ENCODE measurements at places on chromosomes 7 and 10.

DNA sequence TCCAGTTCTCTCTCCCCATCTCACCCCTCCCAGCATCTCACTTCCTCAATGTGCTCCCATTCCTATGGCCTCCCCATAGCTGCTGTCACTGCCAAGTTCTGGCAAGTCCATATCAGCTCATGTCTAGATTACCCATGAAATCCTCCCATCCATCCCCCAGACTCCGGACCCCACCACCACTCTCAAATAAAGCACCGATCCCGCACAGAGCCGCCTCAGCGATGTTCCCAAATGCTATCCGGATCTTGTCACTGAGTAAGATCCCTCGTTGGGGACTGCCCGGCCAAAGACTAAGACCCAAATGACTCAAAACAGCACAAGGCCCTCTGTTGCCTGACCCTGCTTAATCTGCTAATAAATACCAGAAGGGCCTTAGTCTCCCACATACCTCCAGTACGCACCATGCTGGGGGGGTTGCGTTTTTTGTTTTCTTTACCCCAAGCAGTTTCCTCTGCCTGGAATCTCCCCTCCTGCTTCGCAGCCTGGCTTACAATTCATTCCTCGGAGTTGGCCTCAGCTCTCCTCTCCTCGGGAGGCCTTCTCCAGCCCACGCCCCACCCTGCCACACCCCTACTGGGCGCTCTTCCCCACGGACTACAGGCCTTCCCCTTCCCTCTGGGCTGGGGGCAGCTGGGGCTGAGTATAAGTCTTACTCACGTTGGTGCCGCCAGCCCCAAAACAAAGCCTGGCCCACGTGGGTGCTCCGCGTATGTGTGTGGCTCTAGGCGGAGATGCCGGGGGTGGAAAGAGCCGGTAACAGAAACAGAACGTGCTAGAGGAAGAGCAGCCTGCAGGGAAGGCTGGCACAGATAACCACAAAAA lies 1.8 kb upstream of the DUSP5 start:
- DNase-seq: peak; percentile 46

GRCh38 chr7:66930341-66930740 lies 9.3 kb downstream of the TMEM248 start:
- no peak for DNase-seq

GRCh38 chr7:117164620-117165019 lies 158.2 kb downstream of the WNT2 start:
- DNase-seq: no peak

DNA sequence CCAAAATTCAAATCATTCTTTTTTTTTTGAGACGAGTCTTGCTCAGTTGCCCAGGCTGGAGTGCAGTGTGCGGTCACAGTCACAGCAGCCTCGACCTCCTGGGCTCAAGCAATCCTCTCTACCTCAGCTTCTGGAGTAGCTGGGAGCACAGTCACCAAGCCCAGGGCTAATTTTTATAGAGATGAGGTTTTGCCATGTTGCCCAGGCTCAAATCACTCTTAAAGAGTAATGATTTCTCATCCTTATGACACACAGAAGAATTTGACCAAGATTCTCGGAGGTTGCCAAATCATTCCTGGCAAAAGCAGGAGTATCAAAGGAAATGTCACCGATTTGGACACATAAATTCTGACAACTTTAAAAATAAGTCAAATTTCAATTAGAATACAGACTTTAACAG lies 39.1 kb downstream of the SIRT1 start:
- no peak for DNase-seq

GRCh38 chr7:99824091-99824490 lies 3.7 kb upstream of the CYP3A43 start:
- no peak for DNase-seq

DNA sequence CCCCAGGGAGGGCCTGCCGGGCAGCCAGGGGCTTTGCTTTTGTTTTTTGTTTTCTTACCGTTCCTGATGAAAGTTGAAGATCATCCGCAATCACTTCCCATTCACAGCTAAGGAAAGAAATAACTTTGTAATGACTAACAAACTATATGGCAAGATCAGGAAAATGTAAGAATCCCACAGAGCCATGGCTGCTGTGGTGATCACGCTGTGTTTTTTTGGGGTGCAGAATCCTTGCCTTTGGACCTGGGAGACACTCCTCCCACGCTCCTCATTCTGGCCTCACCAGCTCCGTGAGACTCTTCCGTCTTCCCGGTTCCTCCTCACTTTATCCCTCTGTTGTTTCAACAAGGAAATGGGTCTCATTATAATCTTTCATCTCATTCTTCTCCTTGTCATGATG lies 443.0 kb upstream of the MGMT start:
- DNase-seq: no peak
